HS-27A (cell line): ENCODE measurements at places on chromosomes 16 and 17.

DNA sequence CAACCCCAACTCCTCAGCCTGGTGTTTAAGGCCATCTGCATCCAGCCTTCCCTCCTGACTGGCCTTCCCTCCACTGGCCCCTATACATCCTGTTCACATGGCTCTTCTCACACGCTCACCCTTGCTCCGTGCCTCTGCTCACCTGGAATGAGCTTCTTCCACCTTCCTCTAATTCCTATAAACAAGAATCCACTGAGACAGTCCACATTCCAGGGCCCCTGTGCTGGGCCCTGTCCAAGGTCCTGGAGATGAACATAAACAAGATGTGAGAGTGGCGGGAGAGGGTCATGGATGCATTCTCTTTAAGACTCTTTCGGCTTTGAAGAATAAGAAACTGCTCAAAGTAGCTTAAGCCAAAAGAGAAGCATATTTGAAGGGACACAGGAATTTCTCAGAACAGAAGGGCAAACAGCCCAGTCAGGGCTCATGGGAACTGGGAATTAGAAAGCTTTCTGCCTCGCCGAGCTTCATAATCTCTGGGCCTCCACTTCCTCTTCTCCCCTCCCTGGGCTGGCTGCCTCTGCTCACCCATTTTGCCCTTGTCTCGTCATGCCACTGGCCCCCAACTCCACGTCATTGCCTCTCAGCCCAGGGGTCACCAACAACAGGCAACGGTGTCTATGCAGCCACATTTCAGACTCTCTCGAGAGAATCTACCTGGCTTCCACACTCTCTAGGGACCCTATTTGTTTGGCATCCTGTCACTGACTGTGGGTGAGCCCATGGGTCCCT is 13.5 kb downstream of the SPPL2C start:
- no peak for DNase-seq

GRCh38 chr16:79021991-79022630 is 578.4 kb downstream of the MAF start:
- DNase-seq: no peak

GRCh38 chr16:66159987-66160386 is 206.5 kb upstream of the CDH5 start:
- DNase-seq: peak; percentile 14

DNA sequence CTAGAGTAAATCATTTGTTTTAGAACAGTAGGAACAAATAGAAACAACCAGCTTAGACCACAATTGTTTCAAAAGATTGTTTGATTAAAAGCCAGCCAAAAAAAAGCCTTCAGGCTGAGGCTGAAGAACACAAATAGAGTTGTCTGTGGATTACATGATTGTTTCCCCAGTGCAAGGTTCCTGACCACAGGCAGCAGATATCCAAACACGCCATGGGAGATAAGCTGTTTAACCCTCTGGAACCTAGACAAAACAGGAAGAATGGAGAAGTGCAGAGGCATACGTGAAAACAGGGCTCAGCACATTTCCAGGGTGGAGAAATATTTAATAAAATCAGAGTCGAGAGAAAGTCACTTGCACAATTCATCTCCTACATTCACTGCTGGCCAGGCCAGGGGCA is 21.0 kb downstream of the ATPAF2 start:
- DNase-seq: no peak

DNA sequence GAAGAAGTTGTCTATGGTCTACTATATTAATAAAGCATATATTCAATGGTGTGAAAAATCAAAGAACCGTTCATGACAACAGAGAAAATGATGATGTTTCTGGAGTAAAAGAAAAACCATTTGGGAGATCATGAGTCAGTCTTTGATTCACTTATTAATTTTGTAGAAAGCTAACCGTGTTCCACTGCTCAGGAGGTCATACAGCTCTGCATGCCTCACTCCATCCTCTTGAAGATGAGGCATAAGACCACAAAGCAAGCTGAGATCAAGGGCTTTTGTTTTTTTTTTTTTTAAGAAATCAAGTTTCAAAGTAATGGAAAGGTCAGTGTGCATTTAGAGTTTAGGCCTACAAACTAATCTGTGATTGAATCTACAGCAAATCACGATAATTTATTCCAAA is 206.4 kb downstream of the CEP112 start:
- DNase-seq: no peak

- no peak for DNase-seq
Measured at GRCh38 chr17:51119415-51120356, 982 bp downstream of the SPAG9 start.

DNA sequence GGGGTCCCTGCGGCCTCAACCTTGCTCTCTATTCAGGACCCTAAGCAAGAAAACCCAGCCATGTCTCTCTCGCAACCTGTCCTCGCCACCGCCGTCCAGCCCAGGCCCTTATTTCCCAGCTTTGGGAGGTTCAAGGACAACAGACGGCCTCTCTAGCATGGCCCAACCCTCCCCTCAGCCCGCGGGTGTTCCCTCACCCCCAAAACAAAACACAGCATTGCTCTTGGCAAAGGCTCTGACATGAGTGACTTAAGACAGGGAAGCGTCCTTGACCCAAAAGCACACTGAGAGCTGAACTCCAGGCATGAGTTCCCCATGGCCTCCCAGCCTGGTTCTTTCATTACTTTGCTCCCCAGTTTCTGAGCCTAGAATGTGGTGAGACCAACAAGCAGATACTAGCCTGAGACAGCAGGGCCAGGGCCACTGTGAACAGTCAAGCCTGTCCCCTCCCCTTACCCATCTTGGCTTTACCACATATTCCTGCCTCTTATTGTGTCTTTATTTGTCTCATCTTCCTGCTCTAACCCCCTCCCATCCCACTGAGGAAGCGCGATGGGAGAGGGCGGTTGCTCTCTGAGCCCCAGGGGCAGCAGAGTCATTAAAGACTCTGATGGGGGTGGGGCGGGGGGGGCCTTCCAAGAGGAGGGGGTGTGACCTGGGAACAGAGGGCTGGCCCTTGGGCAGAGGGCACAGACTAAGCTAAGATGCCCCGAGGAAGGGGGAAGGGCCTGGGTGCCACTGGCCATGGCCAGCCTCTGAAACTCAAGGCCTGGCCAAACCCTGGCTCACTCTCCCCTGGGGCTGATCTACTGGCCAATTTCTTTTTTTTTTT is 11.8 kb downstream of the SREBF1 start:
- DNase-seq: no peak

DNA sequence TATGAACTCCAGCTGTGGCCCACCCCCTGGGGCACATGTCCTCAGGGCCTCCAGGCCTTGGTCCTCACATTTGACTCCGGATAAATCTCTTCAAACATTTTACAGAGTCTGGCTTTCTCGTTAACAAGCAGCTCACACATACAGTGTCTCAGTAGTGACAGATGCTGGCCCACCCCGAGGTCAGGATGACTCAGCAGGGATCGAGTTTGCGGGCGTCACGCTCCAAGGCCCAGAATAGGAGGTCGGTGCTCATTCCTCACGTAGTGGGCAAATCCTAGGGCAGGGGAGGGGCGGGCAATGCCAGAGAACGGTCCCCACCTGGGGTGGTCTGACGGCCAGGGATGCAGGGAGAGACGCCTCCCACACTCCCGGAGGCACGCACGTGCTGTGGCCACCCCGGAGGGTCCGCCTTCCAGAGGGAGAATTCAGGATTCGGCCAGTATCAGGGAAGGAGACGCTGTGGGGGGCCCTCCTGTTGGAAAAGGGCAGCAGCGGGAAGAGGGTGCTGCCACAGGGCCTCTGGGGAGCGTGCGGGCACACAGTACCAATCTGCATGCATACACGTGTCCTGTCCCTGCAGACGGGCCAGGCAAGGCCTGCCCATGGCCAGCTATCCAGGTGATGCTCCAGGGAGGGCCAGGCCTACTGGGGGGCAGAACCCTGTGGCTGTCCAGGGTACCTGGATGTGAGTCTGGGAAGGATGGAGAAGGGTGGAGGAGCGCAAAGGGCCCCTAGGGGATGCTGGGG is 8.6 kb downstream of the SLC7A5 start:
- peak; percentile 39 for DNase-seq

GRCh38 chr17:64534187-64534586 is 27.4 kb downstream of the CEP95 start:
- DNase-seq: no peak

DNA sequence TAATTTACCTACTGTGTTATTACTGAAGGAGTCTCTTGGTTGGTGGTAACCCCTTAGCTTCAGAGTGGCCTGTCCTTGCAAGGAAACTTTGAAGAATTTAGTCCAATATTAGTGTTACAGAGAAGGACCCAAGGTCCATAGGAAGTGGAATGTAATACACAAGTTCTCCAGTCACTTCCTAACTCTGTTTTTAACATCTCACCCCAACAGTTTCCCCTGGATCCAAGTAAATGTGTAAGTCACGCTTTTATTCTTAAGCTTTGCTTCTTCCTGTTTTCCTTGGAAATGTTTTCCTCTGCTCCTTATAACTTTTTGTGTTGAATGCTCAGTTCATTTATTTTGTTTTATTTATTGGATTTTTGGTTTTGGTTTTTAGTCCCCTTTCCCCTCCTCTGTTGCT is 25.9 kb upstream of the RPRML start:
- DNase-seq: no peak

GRCh38 chr16:79337906-79338305 is 262.6 kb downstream of the MAF start:
- DNase-seq: no peak

DNA sequence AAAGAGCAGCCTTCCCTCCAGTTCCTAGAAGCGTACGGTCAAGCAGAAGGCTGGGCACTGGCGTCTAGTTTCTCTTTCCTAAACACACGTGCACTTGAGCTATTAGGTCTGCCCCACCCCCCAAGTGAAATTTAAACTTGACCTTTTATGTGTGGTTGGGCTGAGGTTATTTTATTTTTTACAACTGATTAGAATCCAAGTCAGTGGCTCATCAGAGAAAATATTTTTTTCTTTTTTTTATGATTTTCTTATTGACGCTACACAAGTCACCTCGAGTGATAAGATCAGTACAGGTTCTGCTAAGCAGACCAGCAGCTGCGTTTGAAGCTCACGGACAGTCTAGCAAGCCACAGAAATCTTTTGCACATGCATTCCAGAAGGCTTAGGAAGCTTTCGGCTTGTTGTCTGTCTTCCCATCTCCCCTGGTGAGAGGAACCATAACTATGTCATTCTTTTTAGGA is 95.1 kb downstream of the ZFHX3 start:
- DNase-seq: peak; percentile 56

GRCh38 chr17:29614349-29615047 is 8.2 kb downstream of the CORO6 start:
- DNase-seq: no peak

DNA sequence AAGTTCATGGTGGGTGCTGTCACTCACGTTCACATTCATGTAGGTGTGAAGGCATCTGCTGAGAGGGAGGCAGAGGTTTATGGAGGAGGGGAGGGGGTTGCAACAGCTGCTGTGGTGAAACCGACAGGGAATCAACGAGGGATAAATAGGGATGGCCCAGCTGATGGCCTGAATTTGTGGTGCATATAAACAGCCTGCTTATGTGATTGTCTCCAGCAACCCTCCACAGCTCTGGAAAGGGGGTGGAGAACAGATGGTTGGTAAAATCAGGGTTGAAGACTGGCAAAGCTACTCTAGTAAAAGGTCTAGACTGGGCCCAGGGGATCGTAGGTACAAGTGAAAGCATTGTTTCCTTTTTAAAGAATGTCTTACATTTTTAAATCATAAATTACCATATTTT is 53.7 kb downstream of the IQCK start:
- DNase-seq: no peak

- no peak for DNase-seq
Measured at GRCh38 chr17:28474111-28474531, 677 bp downstream of the SLC13A2 start.

GRCh38 chr16:86052115-86052670 is 153.2 kb downstream of the IRF8 start:
- no peak for DNase-seq

DNA sequence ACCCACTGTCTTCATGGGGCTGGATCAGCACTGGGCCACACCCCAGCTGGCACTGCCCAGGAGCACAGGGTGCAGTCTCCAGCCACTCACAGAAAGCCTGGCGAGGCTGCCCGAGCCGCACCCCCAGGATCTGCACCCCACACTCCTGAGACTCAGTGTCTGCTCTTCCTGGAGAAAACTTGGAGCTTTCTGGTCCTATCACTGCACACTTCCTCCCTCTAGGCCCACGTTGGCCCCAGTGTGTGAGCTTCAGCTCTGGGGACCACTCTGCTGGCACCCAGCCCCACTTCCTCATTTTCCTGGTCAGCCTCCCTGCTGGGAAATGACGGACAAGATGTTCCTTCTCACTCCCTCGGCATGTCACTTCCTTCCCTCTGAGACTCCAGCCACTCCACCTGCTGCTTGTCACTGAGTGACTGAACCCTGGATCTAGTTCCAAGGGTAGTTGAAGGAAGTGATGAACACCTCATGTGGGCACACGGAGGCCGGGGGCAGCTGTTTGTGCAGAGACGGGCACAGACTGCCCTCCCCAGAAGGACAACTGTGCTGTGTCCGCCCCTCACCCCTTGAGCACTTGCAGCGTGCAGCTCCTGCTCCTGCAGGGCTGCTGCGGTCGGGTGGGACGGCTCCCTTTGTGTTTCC is 29.0 kb downstream of the ZC3H18 start:
- no peak for DNase-seq

- DNase-seq: no peak
Measured at GRCh38 chr17:21030375-21030774, 12.4 kb downstream of the USP22 start.

DNA sequence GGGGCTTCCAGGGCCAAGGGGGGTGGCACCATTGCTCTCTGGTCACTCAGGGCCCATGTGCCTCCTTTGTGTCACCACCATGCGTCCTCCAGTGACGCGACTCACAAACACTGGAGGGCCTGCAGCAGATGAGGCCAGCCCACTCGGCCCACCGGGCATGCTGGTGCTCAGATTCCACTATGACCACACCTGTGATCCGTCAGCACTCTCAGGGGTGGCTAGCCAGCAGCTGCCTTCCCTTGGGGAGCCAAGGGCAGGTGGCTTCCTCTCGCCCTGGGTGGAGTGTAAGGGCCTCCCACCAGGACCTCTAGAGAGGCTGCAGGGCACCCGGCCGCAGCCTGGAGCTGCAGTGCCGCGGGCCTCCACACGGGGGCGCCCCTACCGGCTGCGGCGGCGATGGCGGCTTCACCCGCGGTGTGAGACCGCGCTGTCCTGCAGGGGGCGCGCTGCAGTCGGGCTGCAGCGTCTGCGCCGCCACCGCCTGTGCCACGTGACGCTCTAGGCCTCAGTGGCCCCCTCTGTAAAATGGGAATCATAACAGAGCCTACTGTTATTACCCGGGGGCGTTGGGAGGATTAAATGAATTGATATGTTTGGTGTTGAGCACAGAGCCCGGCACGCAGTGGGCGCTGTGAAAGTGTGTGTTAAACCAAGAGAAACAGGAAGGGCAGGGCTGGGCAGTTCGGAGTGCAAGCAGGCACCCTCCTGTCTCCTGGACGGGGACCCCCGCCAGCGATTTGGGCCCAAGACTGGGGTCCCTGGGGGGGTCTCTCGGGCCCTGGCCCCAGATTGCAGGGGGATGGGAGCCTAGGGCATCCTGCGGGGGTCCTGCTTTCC is 192.4 kb upstream of the GSE1 start:
- no peak for DNase-seq

DNA sequence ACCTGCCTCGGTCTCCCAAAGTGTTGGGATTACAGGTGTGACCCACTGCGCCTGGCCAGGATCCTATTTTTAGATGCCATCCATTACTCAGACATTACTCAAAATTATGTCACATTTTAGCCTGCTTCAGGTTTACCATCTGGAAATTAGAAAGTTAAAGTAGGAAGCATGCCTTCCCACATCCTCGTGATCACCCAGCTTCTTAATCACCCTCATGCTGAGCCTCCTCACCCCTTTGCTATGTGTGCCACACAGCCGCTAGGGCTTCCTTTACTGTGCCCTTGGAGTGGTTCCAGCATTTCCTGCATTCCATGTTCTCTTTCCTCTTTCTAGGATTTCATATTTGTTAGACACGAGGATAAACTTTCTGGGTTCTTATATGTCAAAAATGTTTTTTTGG is 9.3 kb downstream of the ADORA2B start:
- DNase-seq: peak; percentile 100

GRCh38 chr16:86337138-86337537 is 173.2 kb upstream of the FOXF1 start:
- no peak for DNase-seq
